Activated T-helper 9 cell treated with anti-CD3 and anti-CD28 coated beads, Interleukin-2, amount 50 U/mL, for 16 hours (primary cell): ENCODE measurements at places on chromosomes 2 and 18.

- no peak for DNase-seq
Measured at GRCh38 chr2:35510636-35511035, 844.9 kb upstream of the CRIM1 start.

GRCh38 chr18:63315876-63316275, 3.7 kb downstream of the BCL2 start:
- no peak for DNase-seq

GRCh38 chr2:219112651-219113338, 47.8 kb downstream of the NHEJ1 start:
- no peak for DNase-seq

GRCh38 chr2:75555701-75556100, 5.0 kb downstream of the EVA1A start:
- DNase-seq = no peak

DNA sequence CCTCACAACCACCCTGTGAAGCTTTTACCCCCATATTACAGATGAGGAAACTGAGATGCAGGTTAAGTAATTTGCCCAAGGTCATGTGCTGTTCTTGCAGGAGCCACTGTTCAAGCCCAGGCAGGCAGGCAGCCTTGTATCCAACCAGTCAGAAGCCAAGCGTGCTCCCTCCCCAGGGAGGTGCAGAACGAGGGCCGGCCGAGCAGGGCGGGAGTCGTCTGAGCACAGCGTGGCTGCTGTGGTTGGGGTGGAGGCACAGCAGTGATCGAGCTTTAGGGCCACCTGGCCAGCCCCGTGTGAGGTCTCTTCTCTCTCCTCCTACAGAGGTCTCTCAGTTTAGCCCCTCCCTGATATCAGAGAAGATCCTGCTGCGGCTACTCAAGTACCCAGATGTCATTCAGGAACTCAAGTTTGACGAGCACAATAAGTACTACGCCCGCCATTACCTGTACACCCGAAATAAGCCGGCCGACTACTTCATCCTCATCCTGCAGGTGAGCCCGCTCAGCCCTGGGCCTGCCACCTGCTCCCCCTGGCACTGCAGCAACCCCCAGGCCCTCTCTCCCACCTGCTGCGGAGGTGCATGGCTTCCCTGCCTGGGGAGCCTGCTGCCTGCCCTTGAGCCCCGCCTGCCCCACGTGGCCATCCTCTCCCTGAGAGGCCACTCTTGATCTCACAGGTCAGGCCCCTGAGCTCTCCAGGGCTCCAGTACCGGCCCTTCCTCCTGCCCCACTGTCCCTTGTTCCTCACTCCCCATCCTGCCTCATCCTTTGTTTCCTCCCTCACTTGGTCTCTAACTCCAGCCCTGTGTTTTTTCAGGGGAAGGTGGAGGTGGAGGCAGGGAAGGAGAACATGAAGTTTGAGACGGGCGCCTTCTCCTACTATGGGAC, 17.1 kb upstream of the CNNM3 start:
- DNase-seq = no peak

DNA sequence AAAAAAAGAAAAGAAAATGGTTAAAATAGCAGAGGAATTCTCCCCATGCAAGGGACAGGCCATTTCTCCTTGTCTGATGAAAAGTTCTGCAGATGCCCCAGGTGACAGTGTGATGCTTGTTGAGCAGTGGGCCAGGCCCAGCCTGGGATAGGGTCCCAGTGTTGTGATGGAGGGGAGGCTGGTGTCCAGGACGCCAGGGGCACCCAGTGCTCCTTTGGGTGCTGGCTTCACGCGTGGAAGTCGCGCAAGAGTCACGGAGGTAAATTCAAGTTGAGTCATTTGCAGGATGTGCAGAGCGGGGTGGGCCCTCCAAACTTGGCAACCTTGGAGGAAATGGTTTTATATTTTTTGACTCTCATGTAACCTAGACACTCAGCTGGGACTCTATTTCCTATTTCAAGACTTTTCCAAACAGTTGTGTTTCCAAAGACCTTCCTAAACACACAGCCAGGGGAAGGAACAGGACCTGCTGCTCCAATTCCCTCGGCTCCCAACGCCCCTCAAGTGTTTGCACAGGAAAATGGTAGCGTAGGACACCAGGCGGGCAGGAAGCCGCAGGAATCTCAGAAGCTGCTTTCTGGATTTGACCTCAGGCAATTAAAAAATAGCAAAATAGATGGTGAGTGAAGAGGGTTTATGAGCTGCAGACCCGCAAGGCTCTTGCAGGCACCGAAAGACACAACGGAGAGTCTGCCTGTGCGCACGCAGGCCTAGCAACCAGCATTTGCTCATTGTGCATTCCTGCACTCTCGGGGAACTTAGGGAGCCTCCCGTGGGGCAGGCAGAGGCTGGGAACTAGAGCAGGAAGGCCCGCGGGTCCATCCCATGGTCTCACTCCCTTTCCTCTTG, 107.1 kb upstream of the ODC1 start:
- no peak for DNase-seq

DNA sequence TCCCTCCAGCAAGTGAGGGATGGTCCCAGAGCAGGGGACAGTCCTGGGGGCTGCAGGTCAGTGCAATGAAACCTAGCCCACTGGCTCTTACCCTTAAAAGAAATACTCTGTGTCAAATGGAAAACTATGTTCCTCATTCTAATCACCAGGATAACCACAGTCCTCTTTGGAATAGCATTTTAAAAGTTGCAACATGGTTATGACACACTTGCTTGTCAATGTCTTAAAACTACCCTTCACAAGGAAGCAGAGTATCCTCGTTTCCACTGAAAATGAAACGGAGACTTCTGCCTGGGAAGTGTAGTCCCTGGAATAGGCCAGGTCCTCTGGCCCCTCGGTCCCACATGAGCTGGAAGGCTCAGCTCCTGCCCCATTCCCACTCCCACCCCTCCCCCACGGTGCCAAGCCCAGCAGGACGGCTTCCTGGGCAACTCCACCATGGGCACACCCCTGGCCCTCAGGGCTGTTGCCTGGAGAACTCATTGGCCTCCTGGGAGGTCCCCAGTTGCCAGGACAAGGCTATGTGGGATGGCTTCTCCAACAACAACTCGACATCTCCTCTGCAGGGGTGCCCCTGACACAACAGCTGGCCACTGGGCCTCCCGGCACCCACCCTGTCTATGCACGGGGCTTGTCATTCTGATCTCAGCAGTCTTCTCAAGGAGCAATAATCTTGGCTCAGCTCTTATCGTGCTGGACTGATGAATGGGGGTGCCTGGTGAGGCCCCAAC, 38.3 kb upstream of the ST3GAL5 start:
- no peak for DNase-seq

GRCh38 chr2:70094978-70095719, 7.9 kb downstream of the PCBP1 start:
- DNase-seq = no peak

- DNase-seq = no peak
Measured at GRCh38 chr2:68104111-68104835, 41.5 kb upstream of the C1D start.

DNA sequence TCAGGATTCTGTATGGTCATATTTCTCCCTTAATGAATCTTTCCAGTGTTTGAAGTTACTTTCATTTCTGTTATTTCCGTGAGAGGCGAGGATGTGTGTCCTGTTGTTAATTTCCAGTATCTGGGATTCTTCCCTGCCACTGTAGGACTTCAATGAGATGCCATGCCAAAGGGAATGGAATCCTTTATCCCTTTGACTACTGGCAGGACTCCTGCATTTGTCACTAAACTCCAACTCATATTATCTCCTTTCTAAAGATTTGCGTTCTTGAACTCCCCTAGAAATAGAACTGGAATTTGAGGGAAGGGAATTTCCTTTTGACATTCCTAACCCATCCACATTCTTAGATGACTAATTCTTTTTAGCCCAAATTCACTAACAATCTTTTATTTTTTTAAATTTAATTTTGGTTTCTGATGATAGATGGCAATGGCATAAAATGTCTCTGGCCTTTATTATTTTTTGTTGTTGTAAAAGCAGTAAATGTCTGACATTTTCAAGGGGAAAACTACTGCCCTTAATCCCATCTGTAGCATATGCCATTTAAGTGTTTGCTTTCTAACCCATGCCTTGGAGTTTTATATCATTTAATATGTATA, 87.8 kb upstream of the EML6 start:
- no peak for DNase-seq

DNA sequence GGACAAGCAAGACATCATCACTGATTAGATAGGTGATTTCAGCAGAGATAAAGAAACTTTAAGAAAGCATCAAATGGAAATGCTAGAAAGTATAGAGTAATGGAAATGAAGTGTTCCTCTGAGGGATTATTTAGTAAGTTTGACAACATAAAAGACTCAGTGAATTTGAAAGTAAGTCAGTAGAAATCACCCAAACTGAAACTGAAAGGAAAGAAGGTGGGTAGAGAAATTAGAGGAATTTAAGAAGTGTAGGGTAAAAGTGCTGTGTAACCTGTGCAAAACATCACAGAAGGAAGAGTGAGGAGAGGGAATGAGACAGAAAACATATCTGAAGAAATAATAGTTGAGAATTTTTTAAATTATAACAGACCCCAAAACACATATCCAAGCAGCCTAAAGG, 343.1 kb downstream of the CBLN2 start:
- DNase-seq = no peak

DNA sequence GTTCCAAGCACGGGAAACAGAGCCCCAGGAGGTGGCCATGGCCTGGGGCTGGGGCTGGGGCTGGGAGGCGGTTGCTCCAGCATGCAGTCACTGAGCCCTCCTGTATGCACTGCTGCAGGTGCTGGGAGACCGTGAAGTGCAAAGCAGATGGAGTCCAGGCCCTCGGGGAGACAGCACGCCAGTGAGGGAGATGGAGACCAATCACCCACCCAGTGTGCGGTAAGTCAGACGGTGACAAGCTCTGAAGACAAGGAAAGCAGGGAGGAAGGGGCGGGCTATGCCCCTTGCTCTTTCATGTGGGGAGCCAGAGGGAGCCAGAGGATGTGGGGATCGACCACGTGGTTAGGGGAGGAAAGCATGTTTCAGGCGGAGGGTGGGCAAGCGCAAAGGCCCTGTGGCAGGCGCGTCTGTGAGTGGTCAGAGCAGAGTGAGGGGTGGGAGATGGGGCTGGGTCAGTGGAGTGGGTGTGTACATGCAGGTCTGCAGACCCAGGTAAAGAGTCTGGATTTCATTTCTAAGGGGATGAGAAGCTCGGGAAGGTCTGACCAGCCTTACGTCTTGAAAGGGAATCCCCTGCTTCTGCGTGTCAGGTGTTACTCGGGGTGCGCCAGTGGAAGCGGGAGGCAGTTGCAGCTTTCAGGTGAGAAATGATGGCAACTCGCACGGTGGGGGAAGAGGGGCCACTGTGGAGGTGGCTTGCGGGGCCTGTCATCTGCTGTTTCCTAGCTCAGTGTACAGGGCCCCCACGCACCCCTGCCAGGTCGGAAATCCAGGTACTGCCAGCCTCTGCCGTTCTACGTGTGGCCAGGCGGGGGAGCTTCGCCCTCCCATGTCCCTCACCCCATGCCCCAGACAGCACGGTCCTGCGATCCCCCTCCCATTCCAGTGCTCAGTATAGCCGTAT, 19.4 kb downstream of the RRM2 start:
- peak; percentile 15 for DNase-seq

- DNase-seq = no peak
Measured at GRCh38 chr18:10743766-10744165, 217.9 kb downstream of the NAPG start.

- no peak for DNase-seq
Measured at GRCh38 chr2:138276339-138276738, 225.2 kb upstream of the SPOPL start.

- no peak for DNase-seq
Measured at GRCh38 chr18:53490019-53490418, 734.5 kb downstream of the MBD2 start.
